ENCODE measurements at places on chromosomes 16 and 17.

DNA sequence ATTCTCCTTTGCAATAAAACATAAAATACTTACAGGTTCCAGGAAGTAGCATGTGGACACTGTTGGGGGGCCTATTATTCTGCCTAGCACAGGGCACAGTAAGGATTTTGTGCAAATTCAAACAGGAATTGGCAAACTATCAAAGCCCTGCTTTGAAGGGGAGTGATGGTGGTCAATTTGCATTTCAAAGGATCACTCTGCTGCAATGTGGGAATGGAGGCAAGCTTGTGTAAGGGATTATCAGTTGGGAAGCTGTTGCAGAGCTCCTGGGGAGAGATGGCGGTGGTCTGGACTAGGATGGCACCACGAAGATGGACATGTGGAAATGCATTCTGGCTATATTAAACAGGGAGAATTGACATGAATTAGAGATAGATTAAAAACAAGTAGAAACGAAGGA is 990.7 kb upstream of the RBFOX1 start:
- DNase-seq = no peak

GRCh38 chr17:48378708-48379392 is 51.2 kb downstream of the SKAP1 start:
- no peak for DNase-seq

DNA sequence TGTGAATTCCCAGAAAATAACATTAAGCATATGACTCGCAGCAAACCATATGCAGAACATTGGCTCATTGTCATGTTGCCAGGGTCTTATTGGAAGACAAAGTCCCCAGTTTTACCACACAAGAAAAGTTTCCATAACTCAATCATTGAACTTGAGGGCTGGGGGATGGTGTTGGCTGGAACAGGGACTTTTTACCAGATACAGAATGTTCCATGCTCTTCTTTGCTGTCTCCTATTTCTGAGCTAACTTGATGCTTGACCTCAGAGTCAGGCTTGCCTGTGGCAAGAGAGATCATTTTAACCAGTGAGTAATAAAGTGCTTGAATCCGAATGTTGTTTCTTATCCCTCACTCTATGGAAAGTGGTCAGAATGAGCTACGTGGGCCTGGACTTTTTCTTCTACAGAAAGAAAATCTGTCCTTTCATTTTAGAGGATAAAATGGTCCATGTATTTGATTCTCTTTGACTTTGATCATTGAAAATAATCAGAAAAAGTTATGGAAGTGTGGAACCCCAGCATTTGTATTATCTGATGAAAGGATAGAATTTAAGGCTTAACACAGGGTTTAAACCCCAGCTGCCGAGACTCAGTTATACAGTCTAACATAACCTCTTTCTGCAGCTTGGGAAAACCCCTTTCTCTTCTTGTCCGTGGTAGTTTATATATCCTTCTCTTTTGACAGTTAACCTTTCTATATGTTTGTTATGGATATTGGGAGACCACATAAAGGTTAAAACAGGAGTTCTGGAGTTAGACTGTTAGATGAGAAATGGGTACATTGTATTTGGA is 67.0 kb downstream of the TUBD1 start:
- no peak for DNase-seq

GRCh38 chr16:48561960-48562393 is 48.0 kb downstream of the N4BP1 start:
- DNase-seq = no peak

GRCh38 chr16:51146256-51146924 is 4.7 kb downstream of the SALL1 start:
- DNase-seq = no peak

DNA sequence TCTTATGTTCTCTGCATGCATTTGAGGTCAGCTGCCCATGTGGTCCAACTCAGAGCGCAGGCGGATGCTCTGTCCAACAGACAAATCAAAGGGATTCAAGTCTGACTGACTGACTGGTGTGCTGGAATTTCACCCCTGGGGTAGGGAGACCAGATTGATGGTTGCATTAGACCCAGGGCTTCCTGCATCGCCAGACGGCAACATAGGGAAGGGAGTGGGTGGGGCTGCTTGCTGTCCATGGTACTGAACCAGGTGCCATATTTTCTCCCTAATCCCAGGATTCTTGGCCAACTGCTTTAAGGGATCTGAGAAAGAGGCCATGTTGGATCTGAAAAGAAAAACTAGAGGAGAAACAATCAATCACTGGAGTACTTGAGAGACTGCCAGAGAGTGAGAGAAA is 332.0 kb downstream of the XYLT1 start:
- no peak for DNase-seq

- no peak for DNase-seq
Observed at GRCh38 chr17:13996748-13997147, 72.6 kb upstream of the COX10 start.

DNA sequence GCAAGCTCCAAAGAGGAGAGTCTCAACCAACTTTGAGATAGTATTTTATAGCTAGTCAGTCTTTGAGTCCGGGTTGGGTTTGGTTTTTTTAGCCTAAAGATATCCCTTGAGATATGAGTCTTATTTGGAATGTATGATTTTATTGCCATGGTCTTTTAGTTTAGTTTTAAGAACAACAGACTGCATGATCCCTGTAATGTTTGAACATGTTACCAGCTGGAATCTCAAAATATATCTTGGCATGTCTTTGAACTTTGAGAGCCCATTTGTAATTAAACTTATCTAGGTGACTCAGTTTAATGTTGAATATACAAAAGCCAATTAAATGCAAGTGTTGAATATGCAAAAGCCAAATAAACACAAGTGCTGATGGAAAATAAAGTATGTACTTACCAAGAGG is 100.6 kb downstream of the TANGO6 start:
- no peak for DNase-seq

DNA sequence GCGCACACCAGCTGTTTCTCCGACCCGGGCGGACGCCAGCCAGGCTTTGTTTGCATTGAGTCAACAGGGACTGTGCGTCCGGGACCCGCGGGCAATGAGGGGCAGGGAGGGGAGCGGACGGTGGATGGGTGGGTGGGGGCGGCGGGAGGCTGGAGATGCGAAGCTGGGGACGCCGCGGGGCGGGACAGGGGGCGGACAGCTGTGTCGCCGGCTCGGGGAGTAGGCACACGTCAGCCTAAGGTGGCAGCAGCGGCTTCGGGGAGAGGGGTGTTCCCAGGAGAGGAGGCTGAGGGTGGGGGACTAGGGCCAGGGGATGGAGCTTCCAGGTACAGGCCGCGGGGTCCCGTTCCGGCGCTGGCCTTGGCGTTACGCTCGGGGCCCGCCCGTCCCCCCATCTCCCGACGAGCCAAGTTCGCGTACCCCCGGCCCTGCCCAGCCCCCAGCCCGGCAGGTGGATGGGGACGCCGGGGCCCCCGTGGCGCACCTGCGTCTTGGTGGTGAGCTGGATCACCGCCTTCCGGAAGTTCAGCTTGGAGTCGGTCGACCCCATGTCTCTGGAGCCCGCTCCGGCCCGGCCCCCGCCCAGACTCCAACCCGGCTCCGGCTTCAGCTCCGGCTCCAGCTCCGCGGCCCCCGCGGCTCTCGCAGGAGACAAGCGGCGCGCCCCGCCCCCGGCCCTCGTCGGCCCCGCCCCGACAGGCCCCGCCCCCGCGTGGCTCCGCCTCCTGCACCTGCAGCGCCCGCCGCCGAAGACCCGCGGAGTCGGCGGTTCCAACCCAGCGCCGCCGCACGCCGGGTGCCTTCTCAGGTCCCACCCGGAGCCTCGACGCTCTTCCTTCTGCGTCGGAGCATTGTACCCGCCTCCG is at the start of gene HID1:
Gene HID1, minus strand, starts transcription at position 653 of the 866 bp plus-strand sequence. Its CDS starts 103 bp downstream, at position 550.
- no peak for DNase-seq
